A549 (cell line): ENCODE measurements at places on chromosomes 1 and 21.

- DNase-seq: peak; percentile 37
Observed at GRCh38 chr1:76068542-76068941, 6.0 kb upstream of the ST6GALNAC3 start.

- peak; percentile 6 for DNase-seq
Observed at GRCh38 chr1:7177021-7177420, 391.8 kb downstream of the CAMTA1 start.

GRCh38 chr1:158286941-158287346 lies 2.8 kb upstream of the CD1C start:
- no peak for DNase-seq

DNA sequence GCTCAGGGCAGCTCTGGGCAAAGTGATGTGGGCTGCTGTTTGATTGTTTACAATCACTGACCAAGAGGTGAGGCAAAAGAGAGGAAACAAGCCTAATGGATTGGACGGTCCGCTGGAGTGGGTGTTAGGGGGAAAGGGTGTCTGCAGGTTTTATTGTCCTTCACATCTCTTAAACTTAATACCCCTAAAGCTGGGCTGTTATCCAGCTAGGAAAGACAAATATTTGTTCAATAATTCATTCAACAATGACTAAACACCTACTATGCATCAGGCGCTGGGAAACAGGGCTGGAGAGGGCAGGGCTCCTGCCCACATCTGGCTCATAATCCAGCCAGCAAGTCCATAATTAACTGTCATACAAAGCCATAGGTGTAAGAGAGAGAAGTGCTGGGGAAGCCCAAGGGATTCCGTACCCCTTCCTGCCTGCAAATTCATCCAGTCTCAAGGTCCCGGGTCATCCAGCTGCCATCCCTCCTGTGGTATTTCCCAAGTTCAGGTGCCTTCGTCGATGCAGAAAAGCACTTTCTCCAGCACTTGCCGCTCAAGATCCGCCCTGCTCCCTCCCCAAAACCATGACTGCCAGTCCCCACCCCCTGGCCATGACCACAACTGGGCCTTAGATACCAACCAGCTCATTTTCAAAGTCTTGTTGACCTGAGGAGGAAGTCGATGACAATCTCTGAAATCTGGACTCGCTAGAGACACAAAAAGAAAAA lies 10.7 kb downstream of the TMEM63A start:
- DNase-seq: peak; percentile 66
